ENCODE measurements at places on chromosomes 7 and 10.

- no peak for DNase-seq
Observed at GRCh38 chr7:19269301-19269700, 124.1 kb upstream of the FERD3L start.

- no peak for DNase-seq
Observed at GRCh38 chr7:73892003-73892999, 31.3 kb downstream of the TMEM270 start.

- DNase-seq: no peak
Observed at GRCh38 chr10:73799899-73800559, 11.4 kb downstream of the NDST2 start.

DNA sequence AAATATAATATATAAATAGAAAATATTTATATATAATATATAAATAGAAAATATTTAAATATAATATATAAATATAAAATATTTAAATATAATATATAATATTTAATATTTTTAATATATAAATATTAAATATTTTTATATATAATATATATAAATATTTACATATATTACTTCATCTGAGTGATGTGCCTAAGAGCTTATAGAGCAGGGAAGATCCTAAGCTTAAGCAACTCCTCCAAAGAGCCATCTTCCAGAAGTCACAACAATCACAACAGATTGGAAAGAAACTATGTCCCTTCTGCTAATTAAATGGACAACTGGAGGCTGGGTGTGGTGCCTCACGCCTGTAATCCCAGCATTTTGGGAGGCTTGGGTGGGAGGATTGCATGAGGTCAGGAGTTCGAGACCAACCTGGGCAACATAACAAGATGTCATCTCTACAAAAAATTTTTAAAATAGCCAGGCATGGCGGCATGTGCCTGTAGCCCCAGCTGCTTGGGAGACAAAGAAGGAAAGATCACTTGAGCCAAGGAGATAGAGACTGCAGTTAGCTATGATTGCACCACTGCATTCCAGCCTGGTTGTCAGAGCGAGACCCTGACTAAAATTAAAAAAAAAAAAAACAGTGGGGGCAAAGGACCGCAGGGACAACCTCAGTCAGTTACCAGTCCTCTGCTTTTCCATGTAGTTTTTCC lies 198.7 kb downstream of the SKIDA1 start:
- DNase-seq: no peak

DNA sequence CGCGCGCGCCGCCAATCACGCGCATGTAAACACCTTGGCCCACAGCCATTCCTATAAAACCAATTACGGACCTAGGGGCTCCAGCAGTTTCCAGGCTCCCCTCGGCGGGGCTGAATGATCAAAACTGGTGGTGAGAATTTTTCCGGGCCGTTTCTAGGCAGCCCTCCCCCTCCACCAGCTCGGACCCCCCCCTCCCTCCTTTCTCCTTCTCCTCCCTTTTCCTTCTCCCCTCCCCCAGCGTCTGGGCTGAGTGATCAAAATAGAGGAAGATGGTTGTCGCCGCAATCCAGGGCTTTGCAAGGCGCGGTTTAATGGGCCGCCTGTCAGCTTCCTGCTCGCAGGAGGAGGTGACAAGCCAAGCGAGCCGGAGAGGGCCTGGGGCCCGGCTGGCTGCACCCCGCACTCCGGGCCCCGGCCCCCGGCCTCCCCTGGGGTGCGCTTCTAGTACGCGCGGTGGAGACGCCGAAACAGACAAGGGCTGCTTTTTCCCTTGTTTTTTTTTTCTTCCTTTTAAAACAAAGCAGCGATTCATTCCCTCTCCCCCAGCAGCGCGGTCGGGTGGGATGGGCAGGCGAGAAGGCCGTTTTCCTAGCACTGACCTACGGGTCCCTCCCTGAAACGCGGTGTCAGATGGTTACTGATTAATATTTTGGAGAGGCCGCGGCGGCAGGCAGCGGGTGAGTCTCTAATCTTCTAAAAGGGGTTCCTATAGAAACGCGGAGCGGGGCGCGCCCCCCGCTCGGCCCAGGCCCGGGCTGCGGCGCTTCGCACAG lies 528 bp upstream of the TNRC18 start:
- DNase-seq: peak; percentile 99

- DNase-seq: no peak
Observed at GRCh38 chr10:28983799-28984198, 305.1 kb upstream of the LYZL1 start.

- no peak for DNase-seq
Observed at GRCh38 chr7:99791667-99792369, 7.8 kb upstream of the CYP3A4 start.

DNA sequence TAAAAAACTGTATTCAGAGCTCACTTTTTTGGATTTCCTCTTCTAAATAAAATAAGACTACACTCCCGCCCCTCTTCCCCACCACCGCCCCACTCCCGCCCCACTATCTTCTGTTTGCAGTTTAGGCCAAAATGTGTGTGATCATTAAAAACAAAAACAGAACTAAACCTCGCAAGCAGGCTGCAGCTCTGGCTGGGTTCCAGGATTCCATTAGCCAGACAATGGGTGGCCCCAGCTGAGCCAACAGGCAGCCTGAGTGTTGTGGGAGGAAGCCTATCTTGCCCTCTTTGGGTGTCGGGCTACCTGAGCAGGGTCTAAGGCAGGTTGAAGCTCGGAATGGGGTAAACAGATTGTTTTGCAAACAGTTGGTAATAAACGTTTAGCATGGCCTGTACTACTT lies 41.7 kb downstream of the ARL4A start:
- DNase-seq: no peak

DNA sequence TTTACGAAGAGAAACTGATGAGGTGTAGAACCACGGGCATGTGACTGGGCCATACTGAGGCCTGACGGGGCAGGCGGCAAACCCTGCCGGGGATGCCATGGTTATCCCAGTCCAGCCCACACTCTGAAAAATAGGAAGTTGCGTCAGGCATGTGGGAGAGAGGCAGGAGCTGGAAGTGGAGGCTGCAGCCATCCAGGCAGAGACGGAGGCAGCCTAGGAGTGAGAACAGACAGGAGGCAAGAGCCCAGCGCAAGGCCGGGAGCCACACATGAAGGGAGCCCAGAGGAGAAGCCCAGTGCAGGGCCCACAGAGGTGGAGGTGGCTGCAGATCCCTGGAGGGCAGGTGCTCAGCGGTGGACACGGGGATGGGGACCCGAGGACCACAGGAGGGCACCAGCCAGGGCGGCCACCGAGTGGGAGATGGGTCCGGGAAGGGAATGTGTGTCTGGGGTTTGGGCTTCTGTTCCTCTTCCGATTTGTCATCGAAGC lies 175.2 kb upstream of the PPP2R2D start:
- DNase-seq: no peak

DNA sequence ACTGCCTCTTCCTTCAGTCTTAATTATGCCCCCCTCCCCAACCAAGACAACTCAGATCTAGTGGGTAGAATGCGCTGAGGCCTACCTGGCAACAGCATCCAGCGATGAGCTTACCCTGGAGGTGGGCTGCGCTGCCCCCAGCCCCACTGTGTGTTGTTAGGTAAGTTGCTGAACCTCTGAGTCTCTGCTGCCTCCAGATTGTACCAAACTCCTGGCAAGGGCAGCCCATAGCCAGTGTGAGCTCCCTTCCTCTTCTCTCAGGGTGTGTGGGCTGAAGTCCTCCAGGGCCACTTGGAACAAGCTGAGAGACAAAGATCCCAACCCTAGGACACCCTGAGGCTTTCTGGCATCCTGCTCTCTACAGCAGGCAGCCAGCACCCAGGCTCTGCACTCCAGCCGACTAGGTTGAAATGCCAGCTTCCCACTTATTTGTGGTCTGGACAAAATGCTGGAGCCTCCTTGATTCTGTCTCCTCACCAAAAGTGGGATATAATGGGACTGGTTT lies 135.3 kb downstream of the ARHGAP22 start:
- DNase-seq: no peak

DNA sequence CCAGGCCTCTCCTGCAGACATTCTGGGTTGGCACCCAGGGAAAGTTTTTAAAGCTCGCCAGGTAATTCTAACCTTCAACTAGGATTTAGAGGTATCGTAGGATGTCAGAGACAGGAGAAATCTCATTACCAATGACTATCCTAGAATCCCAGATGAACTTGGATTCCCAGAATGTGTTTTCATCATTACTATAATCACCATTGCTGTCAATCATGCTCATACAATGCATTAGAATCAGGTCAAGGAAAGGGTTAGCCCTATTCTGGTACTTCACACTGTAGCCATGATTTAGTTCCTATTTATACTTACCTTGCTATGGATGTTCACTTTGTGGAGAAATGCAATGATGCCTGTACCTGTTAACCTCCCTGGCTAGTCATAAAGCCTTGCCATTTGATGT lies 67.0 kb upstream of the GPR158 start:
- DNase-seq: no peak

GRCh38 chr10:11300026-11300425 lies 282.4 kb downstream of the CELF2 start:
- no peak for DNase-seq

DNA sequence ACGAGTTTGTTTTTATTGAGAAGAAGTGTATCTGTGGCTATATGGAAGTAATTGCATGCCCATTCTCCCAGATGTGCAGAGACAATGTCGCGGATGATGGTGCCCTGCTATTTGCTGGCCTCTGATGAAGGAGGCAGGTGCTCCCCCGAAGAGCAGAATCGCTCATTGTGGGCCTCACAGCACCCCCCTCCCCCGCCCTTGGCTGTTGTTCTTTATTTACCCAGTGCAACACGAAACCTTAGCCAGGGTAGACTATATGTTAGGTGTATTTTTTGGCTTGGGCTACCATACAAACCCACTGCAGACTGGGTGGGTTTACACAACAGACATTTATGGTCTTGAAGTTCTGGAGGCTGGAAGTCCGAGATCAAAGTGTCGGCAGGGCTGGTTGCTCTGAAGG lies 3.4 kb upstream of the ADCY1 start:
- no peak for DNase-seq

DNA sequence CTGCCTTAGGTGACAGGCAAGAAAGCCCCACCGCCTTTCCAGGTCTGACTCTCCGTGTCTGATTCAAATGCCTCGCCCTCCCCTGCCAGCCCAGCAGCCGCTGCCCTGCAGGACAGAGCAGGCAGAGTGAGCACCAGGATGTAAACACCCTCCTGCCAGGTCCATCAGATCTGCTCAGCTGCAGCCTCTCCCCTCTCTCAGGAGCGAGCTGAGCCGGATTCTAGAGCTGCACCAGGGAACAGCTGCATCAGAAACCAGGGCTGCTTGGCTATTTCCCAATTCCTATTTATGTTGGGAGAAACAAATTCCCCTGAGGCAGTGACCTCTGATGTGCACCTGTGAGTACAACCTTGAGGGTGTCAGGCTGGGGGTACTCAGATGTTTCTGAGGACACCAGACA lies 121.5 kb upstream of the ZMIZ1 start:
- DNase-seq: no peak

GRCh38 chr10:49441488-49442476 lies 45.9 kb upstream of the DRGX start:
- DNase-seq: no peak

- no peak for DNase-seq
Observed at GRCh38 chr7:85471740-85472139, 284.9 kb upstream of the SEMA3D start.

DNA sequence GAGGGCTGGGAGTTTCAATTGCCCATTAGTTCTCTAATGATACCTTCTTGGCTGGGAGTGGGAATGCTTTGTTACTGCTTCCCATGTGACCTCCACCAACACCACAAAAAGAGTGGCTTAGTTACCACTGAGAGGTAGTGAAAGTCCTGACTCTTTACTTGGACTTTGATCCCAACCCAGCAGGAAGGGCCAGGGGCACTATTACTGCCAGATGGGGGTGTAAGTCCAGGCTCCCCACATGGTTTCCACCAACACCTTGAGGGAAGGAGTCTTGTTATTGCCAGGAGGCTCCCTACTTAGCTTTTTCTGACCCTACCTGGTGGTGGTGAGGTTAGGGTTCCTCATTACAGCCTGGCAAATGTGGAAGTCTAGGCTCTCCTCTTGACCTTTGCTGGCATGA lies 11.4 kb downstream of the GGCT start:
- no peak for DNase-seq

GRCh38 chr7:150903606-150904005 lies 51.3 kb downstream of the AOC1 start:
- no peak for DNase-seq

GRCh38 chr10:3619241-3619640 lies 165.8 kb downstream of the KLF6 start:
- no peak for DNase-seq

- DNase-seq: no peak
Observed at GRCh38 chr10:118523775-118524174, 71.7 kb downstream of the PRLHR start.

- no peak for DNase-seq
Observed at GRCh38 chr10:53447576-53447975, 675.0 kb upstream of the MBL2 start.

- no peak for DNase-seq
Observed at GRCh38 chr7:28762651-28763050, 195.5 kb downstream of the TRIL start.

DNA sequence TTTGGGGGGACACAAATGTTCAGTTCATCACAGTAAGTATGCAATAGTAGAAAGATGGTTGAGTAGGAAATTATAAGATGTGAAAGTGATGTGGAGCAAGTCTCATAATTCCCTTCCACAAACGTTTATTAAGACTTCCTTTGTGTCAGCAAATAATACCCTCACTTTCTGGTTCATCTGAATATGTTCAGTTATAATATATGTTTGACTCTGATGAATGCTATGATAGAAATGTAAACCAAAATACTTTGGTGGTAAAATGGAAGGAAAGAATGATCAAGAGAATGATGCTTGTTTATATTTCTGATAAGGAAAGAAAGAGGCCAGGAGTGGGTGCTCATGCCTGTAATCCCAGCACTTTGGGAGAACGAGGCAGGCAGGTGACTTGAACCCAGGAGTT lies 111.7 kb upstream of the PLXDC2 start:
- no peak for DNase-seq

- no peak for DNase-seq
Observed at GRCh38 chr10:48607356-48608278, 2.7 kb upstream of the ARHGAP22 start.

DNA sequence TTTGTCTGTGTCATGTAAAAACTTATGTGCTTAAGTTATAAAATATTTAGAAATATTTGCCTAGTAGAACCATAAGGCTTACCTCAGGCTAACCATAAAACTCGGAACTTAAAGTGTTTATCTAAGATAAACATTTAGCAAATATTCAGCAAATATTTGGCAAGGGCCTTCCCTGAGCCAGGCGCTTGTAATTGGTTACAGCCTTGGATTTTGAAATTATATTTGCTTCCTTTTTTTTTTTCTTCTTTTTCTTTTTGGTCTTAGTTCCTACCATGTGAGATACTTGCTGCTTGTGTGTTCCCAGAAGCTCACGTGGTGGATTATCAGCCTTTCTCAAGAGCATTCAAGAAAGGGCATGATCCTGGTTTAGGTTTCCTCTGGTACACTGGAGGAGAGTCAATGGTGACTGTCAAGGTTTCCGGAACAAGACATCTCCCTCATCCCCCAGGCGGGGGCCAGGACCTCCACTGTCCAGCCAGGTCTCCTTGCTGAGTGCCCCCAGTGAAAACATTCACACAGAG lies 5.2 kb upstream of the BRI3 start:
- peak; percentile 62 for DNase-seq
